Stimulated activated CD4-positive, alpha-beta T cell treated with anti-CD3 and anti-CD28 coated beads, Interleukin-2, amount 100 ng/mL, for 4 hours (primary cell): ENCODE measurements at places on chromosomes 2 and 18.

GRCh38 chr2:224360801-224361251, 41.1 kb downstream of the FAM124B start:
- no peak for DNase-seq

DNA sequence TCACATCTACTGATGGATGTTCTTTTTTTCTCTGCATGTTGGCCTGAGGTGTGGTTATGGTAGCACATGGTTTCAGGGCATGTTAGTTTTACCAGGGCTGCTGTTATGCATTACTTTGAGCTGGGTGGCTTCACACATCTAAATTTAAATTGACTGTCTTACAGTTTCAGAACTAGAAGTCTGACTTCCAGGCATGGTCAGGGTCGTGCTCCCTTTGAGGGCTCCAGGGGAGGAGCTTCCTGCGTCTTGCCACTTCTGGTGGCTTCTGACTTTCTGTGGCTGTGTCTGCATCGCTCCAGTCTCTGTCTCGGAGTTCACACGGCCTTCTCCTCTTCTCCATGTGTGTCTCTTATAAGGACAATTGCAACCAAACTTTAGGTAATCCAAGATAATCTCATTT, 143.9 kb downstream of the GALR1 start:
- no peak for DNase-seq

GRCh38 chr2:156083763-156084493, 248.6 kb downstream of the NR4A2 start:
- no peak for DNase-seq

- no peak for DNase-seq
Measured at GRCh38 chr2:236955521-236956030, 130.1 kb upstream of the COPS8 start.

DNA sequence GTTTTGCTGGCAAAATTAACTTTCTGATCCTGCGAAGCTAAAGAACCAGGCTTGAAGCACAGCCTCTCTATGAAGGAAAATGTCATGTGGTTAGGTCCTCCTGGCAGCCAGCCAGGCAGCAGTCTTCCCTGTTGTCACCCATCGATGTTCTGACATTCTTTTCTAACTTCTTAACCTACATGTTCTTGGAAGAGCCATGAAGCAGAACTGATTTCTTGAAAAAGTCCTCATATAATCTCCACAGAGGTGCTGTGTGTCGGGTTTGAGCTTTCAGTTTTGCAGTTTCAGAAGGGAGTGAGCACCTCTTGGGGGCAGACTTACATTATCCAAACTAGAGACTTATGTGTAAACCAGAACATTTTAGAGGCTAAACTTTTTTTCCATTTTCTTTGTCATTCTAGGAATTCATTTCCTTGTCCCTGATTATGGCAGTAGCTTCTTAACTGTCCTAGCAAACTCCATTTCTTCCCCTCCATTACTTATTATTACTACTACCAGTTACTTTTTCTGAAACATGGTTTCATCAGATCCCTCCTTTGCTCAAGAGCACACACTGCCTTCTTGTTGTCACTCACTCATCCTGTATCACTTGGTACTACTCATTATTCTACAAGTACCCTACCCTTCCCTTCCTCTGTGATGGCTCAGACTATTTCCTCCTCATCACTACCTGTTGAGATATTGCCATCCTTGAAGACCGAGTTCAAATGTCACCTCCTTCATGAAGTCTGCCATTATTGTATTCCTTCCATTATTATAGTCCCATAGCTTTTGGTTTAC, 31.1 kb downstream of the DOK1 start:
- peak; percentile 2 for DNase-seq

DNA sequence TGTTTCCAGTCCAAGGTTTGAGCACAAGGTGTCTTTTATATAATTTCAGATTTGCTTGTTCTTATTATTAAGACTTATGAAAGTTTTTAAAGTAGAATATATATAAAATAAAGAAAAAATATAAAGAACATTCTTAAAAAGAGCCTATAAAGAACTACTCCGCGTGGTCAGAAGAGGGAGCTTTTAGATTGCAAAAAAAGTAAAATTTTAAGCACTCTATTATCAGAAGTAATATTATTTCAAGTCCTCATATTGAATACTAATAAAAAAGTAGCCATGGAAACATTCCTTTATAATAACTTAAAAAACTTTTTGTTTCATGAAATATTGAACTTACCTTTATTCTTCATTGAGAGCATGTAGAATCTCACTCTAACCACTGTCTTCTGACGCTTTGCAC, 51.4 kb downstream of the LINC00305 start:
- no peak for DNase-seq

- no peak for DNase-seq
Measured at GRCh38 chr2:203673933-203674332, 32.5 kb upstream of the CD28 start.

DNA sequence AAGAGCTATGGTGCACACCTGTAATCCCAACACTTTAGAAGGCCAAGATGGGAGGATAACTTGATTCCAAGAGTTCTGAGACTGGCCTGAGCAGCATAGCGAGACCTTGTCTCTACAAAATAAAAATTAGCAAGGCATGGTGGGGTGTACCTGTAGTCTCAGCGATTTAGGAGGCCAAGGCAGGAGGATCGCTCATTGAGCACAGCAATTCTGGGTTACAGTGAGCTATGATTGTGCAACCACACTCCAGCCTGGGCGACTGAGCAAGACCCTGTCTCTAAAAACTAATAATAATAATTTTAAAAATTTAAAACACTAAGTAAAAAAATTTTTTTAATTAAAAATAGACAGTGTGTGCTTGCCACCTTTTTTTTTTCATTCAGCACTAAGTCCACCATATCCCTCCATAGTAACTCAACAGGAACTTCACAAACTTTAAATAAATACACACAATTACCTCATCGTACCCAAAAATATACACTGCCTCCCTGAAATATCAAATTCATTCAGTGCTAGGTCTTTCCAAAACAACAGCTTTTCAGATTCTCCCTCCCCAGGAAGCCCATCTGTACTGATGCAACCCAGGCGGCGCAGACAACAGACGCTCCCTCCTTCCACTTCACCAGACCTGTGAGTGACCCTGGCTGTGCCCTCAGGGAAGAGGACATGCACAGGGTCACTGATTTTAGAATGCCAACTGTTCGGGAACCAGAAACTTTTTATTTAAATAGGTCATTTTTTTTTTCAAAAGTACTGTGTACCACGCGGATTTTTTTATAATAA, 29.6 kb downstream of the FAM168B start:
- no peak for DNase-seq

DNA sequence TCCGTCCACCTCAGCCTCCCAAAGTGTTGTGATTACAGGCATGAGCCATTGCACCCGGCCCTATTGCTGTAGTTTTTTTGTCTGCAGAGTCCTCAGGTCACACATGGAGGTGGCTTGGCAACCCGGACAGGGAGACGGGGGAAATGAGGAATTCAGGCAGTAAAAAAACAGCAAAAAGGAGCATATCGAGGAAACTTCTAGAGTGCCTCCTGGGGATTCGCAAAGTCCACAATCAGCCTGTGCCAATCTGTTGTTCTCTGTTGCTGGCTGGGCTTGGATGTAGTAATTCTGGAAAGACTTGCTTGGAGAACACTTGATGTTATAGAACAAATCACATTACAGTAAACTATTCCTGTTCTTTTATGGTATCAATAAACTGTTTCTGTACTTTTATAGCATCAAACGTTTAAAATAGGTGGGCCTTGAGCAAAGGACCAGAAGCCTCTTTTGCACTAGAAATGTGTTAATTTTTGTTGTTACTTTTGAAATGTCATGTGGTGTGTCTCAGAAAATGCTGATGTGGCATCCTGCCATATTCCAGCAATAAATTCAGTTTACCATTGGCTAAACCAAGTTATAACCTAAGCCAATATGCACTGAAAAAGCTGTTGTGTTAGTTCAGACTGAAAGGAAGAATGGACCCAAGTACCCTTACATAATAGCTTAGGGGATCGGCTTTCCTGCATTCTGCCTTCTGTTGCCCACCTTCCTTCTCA, 14.4 kb downstream of the ELAC1 start:
- DNase-seq = no peak

DNA sequence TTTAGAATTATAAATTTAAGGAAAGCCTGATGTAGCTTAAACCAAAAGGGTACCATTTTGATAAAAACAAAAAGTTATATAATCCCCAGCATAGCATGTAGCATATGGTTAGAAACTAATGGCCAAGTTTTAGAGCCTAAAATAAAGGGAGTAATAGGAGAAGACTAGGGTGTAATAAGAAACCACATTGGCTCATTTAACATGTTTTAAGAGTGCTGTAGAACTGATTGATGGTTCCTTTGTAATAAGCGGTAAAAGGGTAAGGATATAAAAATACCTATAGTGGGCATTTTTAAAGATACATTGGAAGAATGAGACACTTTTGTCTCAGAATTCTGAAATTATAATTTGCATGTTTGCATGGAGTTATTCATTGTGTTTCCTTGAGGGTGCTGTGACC, 1.9 kb downstream of the PSMA8 start:
- DNase-seq = no peak

DNA sequence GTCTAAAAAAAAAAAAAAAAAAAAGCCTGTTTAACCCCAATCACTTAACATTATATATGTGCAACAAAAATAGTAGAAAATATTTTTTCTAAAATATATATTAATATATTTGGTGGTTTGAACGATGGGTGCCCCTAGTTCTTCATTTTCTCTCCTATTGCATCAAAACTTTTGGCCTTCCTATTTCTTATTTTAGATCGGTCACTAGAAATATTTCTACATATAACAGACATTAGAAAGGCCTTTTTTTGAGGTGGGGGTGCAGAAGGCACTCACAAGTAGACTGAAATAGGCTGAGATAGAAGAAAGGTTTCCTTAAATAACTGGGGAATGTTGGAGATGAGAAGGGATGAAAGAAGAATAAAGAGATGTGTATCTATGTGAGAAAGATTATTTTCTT, 49.3 kb upstream of the AP1S3 start:
- no peak for DNase-seq

DNA sequence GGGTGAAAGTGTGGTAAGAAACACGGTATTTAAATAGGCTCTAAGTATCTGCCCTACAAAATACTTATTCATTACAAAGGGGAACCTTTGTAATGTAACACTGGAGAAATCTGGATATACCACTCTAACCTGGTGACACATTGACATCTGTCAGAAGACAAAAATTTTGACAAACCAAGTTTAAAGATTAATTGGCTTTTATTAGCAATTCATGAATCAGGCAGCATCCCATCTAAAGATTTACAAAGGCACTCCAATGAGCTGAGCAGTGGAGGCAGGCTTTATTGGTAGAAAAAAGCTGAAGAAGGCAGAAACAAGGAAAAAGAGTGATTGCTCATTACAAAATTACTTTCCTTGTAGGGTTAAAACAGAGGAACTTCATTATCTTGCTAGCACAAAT, 35.0 kb downstream of the BMPR2 start:
- DNase-seq = no peak

GRCh38 chr18:79548621-79548985, 131.0 kb upstream of the CTDP1 start:
- no peak for DNase-seq

DNA sequence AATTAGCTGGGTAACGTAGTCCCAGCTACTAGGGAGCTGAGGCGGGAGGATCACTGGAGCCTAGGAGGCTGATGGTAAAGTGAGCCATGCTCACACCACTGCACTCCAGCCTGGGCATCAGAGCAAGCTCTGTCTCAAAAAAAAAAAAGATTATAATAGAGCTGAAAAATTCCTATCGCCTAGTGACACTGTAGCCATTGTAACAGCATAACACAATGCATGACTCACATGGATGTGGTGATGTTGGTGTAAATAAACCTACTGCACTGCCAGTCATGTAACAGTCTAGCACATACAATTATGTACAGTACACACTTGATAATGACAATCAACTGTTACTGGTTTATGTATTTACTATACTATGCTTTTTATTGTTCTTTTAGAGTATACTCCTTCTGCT, 39.6 kb downstream of the MGAT4A start:
- DNase-seq = no peak

DNA sequence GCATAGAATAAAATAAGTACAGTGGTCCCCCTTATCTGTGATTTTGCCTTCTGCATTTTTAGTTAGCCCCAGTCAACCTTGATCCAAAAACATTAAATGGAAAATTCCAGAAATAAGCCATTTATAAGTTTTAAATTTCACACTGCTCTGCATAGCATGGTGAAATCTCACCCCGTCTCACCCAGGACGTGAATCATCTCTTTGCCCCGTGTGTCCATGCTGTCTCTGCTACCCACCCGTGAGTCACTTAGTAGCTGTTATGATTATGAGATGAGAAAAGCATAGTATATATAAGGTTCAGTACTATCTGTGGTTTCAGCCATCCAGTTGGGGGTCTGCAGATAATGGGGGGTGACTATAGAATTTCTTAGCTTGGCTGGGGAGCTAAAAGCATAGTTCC, 67.3 kb downstream of the RHBDD1 start:
- no peak for DNase-seq

GRCh38 chr18:55235094-55235461, 275.8 kb upstream of the CCDC68 start:
- no peak for DNase-seq

DNA sequence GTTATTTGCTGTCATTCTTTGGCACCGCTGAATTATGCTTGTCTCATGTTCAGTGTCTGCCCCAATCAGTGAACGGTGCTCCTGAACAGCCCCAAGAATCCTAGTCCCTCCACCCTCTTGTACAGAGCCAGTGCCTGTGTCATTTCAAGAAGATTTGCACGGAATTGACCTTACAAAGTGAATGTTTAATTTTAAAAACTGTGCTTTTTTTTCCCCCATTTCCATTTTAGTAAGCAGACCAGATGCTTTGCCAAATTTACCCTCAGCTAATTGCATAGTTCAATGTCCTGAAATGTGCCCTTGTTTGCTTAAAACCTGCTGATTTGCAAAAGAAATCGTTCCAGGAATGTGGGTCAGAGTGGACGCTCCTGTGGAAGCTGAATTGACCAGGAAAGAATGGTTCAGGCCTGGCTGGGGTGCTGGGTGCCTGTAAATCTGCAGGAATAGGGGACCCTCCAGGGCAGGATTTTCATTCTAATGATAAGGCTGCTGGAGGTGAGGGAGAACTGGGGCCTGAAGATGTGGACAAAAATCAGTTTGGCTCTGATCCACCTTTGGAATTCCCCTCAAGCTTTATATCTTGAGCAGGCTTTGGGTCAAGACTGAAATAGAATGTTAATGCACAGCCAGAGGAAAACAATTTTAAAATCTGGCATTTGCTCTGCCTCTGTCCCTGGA, 20.1 kb downstream of the TMEM17 start:
- DNase-seq = no peak
